ENCODE measurements at places on chromosomes 6 and 20. TPM values are rescaled to one million over a fixed set of nuclear protein-coding genes. Genes with fewer than 3 reads are reported as not detected.

HNF4A gene
- not detected for total RNA-seq

MAN1A1 gene
- 84.1 TPM for total RNA-seq

NTSR1 gene
- not detected for total RNA-seq

RNF146 gene
- 50.5 TPM for total RNA-seq

STMND1 gene
- total RNA-seq, result not detected

ARG1 gene
- 1.3 TPM for total RNA-seq

DDO gene
- 0.88 TPM for total RNA-seq

RAET1L gene
- total RNA-seq, result not detected

GJA10 gene
- not detected for total RNA-seq

PAK5 gene
- 0.07 TPM for total RNA-seq

MUC22 gene
- total RNA-seq, result not detected

FAM209B gene
- not detected for total RNA-seq

FAM217A gene
- total RNA-seq, result not detected

TNFRSF6B gene
- not detected for total RNA-seq

DSP gene
- total RNA-seq, result 3.8 TPM

PKIG gene
- total RNA-seq, result 108 TPM

PHACTR1 gene
- 2.0 TPM for total RNA-seq
